ENCODE measurements at places on chromosomes 3 and 15. TPM values are rescaled to one million over a fixed set of nuclear protein-coding genes. Genes with fewer than 3 reads are reported as not detected.

The FSIP1 gene
- total RNA-seq: 0.49 TPM

The CCR4 gene
- total RNA-seq: 0.03 TPM

The NME9 gene
- total RNA-seq: 0.42 TPM

The GUCA1C gene
- not detected for total RNA-seq

The PIERCE2 gene
- total RNA-seq: 4.7 TPM

The FMN1 gene
- 0.25 TPM for total RNA-seq

The SERINC4 gene
- total RNA-seq: 0.08 TPM

The ZNF774 gene
- 0.62 TPM for total RNA-seq

The CLDN18 gene
- total RNA-seq: not detected

The SUSD5 gene
- 3.6 TPM for total RNA-seq

The SLC22A13 gene
- 0.13 TPM for total RNA-seq

The MST1R gene
- 6.9 TPM for total RNA-seq

The IL12A gene
- 0.59 TPM for total RNA-seq

The MME gene
- not detected for total RNA-seq

The FAH gene
- 35.0 TPM for total RNA-seq

The VILL gene
- total RNA-seq: 0.17 TPM

The PRR23C gene
- total RNA-seq: not detected

The C2CD4A gene
- 0.05 TPM for total RNA-seq

The GNAT1 gene
- total RNA-seq: not detected

The SEMA3B gene
- 8.6 TPM for total RNA-seq

The FANCD2OS gene
- not detected for total RNA-seq

The PPP2R3A gene
- 3.3 TPM for total RNA-seq

The POLG gene
- 50.0 TPM for total RNA-seq

The SLC4A7 gene
- 26.2 TPM for total RNA-seq

The ROBO2 gene
- not detected for total RNA-seq

The GPR171 gene
- total RNA-seq: not detected

The CLDN16 gene
- not detected for total RNA-seq

The ADAMTSL3 gene
- 0.53 TPM for total RNA-seq

The ZNF620 gene
- total RNA-seq: 1.9 TPM

The PCCB gene
- 30.4 TPM for total RNA-seq
